ENCODE measurements at places on chromosomes 5 and 9.

GRCh38 chr5:5995819-5996218, 382.5 kb downstream of the MED10 start:
- no peak for DNase-seq

GRCh38 chr5:17482790-17483189, 15.2 kb upstream of the TAF11L2 start:
- no peak for DNase-seq

- DNase-seq = no peak
Observed at GRCh38 chr5:150082889-150083288, 3.5 kb downstream of the CSF1R start.

DNA sequence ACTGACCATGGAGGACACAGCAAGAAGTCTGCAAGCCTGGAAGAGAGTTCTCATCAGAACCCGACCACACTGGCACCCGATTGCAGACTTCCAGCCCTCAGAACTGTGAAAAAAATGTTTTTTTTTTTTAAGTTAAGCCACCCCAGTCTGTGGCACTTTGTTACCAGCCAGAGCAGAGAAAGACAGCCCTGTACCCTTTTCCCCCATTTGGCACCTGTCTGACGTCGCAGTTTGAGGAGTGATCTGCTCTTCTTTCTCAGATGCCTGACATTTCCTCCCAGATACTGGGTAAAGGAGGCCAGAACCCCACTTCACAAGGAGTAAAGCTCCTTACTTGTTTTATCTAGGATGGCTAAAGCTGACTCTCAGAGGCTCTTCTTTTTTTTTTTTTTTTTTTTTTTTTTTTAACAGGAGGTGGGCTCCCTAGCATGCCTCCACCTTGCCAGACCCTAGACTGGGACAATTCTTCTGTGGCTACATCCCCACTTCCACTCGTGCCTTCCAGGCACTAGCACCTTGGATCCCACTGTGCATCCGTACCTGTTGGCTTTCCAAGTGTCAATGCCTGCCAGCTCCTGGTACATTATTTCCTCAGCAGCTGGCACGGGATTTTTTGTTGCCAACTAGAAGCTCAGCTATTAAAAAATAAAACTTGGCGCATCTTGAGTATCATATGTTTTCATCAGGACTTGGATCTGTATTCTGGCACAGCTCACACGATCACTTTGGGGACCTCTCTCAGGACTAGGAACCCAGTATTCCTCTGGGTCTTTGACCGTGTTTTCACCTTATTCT, 14.4 kb downstream of the CAMK4 start:
- DNase-seq = no peak

- no peak for DNase-seq
Observed at GRCh38 chr9:126533926-126534310, 79.8 kb upstream of the LMX1B start.

DNA sequence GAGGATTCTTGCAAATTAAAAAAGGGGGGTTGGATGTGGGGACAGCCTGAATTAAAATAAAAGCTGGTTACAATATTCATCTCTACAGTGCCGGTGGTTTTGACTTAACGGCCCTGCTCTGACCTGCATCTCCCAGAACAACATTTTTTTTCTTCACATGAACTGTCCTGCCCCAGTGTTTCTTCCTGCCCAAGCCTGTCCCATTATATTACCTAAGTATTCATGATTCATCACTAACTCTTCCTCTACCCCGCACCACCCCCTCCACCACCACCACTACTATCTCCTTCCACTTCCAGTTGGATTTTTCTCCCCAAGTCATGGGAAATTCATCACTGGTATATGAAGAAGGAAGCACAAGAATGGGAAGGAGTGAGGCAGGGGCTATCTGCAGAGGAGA, 90.1 kb downstream of the ZFAND5 start:
- no peak for DNase-seq

- no peak for DNase-seq
Observed at GRCh38 chr5:84057211-84057610, 327.5 kb downstream of the EDIL3 start.

DNA sequence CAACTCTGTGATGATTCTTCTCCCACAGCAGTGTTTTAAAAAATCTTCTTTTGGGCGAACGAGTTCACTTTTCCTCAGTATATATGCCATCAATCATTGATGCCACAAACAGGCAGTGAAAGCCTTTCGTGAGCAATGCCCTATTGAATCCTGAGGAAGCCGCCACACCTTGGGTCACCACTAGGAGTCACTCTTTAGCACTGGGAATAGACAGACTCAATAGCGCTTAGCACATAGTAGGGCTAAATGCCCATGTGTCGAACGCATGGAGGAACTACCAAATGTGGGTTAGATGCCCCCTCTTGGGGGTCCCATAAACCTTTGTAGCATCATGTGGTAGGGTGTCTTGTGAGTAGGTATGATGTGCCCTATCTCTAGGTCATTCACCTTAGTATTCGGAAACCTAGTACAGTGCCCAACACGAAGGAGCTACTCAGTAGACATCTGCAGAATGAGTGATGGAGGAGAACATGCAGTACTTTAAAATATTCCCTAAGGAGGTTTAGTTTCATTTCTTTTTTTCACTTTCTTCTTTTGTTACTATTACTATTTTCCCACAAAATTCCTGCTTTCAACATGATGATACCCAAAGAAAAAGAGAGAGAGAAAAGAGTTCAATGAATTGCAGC, 603.7 kb downstream of the BNC2 start:
- DNase-seq = no peak

GRCh38 chr9:121179930-121180681, 21.6 kb downstream of the RAB14 start:
- no peak for DNase-seq

GRCh38 chr5:105088961-105089360, 1526.4 kb upstream of the NUDT12 start:
- DNase-seq = no peak

GRCh38 chr5:161966564-161966963, 101.0 kb upstream of the GABRG2 start:
- DNase-seq = no peak

DNA sequence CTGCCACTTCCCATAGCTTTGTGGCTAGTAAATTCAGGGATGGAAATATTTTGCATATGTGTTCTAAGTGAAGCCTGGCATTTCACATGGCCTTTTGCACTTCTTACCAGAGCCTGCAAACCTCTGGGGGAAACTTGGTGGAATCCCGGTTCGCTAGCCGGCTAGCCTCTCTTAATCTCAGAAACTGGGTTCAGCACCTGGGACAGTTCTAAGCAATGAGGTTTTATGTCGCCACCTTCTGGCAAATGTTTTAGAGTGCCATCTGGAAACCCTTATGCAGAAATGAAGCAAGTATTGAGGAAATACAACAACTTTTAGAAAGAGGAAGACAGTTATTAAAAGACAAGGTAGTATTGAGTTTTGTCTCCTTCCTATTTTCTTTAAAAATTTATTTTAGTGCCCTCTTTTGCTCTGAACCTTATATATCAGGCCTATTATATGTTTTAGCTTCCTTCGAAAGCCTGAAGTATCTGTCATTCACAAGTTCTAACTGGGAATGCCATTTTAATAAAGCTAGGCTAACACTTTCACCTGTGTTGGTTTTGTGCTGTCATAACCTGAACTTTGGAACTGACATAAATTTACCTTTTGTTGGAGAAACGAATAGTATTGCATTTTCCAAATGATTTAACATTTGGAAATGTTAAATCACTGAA, 963 bp upstream of the HTR1A start:
- DNase-seq = no peak

DNA sequence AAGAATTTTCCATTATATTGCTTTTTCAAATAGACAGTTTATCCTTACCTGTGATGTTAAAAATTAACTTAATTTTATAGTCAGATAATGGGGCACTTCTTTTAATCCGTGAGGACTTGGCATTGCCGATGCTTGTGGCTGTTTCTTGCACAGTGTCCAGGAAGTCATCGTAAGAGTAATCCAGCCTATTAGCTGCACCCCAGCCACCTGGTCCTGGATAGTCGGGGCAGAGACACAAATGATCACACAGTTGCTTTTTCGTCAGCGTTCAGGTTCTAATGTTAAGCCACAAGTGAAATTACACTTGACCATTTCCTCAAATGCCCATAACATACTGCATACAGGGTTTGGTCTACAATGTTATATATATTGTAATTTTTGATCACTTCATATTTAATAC, 107.4 kb downstream of the SVEP1 start:
- DNase-seq = no peak

DNA sequence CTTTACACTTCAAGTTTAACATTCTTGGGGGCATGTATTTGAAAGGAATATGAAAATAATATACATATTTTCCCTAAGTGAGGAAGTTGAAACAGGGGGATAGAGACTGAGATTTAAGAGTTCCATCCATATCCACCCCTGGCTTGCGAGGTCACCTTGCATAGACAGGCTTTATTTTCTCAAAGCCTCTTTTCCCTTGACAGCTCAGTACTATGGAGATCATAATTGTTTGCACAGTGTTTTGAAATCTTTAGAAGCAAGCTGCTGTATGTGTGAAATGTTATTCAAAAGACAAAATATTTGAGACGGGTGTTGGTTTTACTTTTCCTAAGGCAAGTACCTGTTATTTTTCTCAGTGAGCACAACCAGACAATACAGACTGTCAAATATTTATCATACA, 163.1 kb downstream of the LRRC70 start:
- DNase-seq = no peak

Measured in stimulated activated CD8-positive, alpha-beta memory T cell treated with anti-CD3 and anti-CD28 coated beads, Interleukin-7, amount 100 ng/mL, for 1 hour (primary cell).